ENCODE measurements at places on chromosomes 5 and 9.
A peak's percentile ranks its signal among the peaks of the same experiment; 100 is the strongest.

DNA sequence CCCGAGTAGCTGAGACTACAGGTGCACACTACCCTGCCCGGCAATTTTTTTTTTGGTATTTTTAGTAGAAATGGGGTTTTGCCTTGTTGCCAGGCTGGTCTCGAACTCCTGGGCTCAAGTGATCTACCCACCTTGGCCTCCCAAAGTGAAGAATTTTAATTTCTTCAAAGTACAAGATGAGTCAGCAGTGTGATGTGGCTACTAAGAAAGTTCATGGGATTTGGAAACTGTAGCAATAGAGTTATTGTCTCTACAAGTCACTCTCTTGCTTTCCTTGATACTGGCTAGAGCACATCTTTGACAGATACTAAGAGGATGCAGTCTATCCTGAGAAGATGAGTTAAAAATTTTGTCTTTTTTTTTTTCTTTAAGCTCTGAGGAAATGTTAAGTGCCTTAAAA is 1.6 kb downstream of the CREB3 start:
- no peak for DNase-seq

GRCh38 chr5:35861718-35862117 is 5.0 kb downstream of the IL7R start:
- no peak for DNase-seq

DNA sequence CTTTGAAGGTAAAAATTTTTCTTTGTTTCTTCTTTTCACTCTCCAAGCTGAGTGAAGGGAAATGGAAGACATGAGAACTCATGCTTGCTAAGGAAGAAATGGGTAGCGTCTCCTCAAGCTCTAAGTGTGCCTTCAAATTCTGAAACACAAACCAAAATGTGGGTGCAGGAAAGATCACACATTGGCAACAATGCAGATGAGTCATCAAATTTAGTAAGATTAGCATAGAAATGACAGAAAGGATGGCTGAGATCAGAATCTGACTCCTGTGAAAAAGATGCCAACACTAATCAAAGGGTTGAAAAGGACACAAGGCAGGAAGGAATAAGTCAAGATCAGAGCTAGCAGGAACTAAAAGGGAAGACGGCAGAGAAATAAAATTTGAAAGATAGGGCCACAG is 61.1 kb upstream of the ZNF462 start:
- no peak for DNase-seq

- no peak for DNase-seq
Observed at GRCh38 chr5:1134478-1134877, 22.6 kb upstream of the SLC12A7 start.

GRCh38 chr5:141879941-141880738 is 1.9 kb upstream of the PCDH1 start:
- DNase-seq: no peak

DNA sequence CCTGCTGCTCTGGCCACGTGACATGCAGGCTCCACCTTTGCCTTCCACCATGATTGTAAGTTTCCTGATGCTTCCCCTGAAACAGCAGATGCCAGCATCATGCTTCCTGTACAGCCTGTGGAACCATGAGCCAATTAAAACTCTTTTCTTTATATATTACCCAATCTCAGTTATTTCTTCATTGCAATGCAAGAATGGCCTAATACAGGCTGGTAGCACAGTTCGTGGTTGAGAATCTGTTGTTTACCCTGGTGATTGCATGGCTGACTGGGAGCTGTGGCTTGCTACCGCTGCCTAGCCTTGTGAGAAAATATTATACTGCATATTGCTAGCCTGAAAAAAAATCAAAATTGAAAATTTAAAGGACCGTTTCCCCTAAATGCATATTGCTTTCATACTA is 44.8 kb upstream of the PTPN3 start:
- no peak for DNase-seq

DNA sequence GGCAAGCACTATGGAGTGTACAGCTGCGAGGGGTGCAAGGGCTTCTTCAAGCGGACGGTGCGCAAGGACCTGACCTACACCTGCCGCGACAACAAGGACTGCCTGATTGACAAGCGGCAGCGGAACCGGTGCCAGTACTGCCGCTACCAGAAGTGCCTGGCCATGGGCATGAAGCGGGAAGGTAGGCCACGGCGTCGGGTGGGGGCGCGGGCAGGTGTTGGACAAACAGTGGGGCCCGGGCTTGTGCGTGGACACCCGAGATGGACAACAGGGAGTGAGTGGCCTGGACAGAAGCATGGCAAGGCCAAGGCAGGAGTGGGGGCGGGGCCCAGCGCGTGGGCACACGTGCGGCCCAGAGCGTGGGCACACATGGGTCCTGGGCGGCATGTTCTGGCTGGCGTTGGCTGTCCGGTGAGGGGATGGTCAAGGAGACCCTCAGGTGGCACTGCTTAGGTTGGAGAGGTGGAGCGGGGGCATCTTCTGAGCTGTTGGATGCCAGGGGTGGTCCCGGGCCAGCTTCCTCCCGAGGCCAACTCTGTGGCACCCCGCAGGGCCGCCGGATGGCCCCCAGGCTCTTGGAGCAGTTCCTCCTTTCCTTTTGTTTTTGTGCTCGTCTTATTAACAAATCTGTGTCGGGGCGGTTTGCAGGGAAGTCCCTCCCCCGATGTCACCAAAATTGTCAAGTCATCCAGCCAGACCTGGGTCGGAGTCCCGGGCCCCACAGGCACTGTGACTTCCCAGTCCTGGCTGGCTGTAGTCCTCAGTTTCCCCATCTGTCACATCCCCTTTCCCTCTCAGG is 82.9 kb downstream of the RXRA start:
- DNase-seq: no peak

DNA sequence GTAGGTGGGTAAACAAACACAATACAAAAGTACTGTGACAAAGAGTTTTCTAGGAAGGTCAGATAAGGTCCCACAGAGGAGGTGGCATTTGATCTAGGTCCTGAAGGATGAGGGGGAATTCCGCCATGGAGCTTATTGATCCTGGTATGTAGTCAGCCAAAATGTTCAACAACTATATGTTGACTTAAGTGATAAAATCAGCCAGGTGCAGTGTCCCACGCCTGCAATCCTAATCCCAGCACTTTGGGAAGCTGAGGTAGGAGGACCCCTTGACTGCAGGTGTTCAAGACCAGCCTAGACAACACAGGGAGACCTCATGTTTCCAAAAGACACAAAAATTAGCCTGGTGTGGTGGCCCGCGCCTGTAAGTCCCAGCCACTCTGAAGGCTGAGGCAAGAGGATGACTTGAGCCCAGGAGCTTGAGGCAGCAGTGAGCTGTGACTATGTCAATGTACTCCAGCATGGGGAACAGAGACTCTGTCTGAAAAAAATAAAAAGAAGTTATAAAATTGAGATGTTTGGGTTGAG is 46.4 kb upstream of the PLIN2 start:
- DNase-seq: no peak

GRCh38 chr9:114467226-114467750 is 38.0 kb downstream of the WHRN start:
- DNase-seq: peak; percentile 41

DNA sequence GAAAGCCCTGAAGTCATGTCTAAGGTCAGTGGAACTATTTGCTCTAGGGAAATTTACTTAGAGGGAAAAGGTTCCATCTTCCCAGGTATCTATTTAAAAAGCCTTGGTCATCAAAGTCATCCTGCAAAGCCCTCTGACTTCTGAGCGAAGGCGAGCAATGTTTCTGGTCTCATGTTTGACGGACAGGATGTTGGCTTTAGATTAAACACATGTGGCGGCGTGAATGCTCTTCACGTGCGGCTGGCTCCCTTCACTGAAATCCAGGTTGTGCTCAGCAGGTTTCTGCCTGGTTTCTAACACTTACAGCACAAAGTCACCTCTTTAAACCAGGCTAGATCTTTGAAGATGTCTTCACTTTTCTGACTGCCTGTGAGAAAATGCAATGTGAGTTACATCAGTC is 5.7 kb upstream of the ZBTB34 start:
- no peak for DNase-seq

DNA sequence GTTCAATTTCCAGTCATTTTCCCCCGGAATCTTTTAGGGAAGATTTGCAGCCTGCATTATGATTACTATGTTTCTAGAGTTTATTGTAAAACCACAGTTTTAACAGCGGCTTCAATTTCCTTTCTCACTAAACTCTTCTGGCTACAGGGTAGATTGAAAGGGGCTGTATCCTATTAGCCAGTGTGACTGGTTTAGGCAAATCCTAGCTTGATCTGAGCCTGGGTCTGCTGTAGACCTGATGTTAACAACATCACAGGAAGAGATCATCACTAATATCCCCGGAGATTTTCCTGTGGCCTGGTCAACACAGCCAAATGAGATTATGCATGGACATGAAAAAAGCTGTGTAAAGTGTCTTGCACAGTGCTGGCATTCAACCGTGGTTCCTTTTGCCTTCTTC is 33.4 kb downstream of the STOM start:
- no peak for DNase-seq

- peak; percentile 93 for DNase-seq
Observed at GRCh38 chr5:4700069-4700468, 440.1 kb upstream of the ADAMTS16 start.

DNA sequence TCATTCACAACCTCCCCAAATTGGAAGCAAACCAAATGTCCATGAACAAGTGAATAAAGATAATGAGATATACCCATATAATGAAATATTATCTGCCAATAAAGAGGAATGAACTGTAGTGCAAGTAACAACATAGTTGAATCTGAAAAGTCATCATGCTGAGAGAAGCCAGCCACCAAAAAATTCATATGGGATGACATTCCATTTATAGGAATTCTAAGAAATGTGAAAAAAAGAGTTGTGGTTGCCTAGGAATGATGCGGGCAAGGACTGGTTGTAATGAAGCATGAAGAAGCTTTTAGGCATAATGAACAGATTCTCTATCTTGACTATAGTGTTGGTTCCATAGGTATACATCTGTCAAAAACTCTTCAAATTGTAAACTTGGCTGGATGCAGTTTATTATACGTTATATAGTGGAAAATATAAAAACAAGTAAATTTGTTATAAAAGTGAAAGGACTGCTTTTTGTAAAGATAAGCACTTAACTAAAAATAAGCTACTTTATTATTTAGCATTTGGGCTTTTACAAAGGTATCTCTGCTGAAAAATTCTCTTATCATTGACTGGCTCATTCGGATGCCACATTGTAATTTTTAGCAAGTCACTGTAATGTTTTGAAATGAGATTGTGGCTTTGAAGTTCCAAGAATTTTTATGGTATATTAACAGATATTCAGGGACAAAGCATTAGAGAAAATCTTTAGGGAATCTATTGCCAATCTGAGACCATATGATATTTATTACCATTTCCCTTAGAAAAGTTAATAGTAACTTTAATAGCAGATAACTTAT is 21.2 kb upstream of the TTC23L start:
- no peak for DNase-seq

DNA sequence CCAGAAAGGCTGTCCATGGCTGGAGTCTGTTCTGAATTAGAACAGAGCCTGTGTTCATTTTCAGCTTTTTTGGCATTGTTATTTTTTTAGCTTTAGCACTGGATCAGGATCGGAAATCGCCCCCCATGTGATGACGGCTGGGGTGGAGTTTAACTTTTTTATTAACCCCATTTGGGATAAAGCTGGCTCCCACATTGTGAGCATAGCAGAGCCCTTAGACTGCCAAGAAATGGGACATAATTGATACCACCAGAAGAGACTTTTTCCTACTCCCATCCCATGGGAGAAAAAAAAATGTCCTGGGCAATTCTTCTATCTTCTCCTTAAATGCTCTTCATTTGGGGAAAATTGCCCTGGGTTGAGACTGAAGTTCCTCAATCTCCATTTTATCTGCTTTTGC is 52.4 kb downstream of the SLIT3 start:
- DNase-seq: no peak

- DNase-seq: peak; percentile 85
Observed at GRCh38 chr9:75238311-75238976, 150.1 kb downstream of the OSTF1 start.

DNA sequence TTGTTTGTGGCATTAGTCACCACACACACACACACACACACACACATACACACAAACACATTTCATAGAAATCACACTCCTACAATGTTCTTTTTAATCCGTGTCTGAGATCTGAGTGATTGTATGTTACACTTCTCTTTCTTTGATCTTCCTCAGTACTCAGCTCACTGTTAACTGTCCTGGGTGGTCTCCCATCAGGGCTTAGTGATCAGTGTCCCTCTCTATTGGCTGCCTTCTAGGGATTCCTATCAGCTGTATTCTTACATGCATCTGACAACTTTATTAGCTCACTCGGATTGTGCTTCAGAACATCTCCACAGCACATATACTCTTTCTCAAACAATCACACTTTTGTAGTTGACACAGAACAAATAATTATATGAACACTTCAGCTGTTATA is 170.2 kb upstream of the POU5F2 start:
- no peak for DNase-seq

DNA sequence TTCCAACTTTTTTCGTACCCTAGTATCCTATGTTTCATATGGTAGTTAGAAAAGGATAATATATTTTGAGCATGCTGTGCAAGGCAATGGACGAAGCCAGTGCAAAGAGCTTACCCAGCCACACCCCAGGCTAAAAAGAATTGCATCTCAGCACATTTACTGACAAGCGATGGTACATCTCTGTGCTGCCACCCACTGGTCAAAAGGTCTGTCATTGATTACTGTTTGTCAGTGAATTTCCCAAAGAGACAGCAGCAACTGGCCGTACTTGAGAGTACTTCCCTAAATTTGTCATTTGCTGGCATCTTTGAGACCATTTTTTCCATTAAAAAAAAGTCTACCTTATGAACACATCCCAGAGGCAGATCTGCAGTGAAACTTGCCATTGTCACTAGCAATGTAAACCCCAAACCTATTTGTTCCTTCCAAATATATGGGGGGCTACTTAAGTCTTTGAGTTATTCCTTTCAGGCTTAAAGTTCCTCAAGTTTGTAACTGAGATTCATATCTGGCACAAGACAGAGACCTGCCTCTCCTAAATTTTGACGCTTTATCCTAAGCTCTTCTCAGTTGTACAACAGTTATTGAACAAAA is 184.3 kb downstream of the CTNND2 start:
- DNase-seq: peak; percentile 92

GRCh38 chr5:72006361-72006760 is 100.9 kb upstream of the MAP1B start:
- DNase-seq: no peak

DNA sequence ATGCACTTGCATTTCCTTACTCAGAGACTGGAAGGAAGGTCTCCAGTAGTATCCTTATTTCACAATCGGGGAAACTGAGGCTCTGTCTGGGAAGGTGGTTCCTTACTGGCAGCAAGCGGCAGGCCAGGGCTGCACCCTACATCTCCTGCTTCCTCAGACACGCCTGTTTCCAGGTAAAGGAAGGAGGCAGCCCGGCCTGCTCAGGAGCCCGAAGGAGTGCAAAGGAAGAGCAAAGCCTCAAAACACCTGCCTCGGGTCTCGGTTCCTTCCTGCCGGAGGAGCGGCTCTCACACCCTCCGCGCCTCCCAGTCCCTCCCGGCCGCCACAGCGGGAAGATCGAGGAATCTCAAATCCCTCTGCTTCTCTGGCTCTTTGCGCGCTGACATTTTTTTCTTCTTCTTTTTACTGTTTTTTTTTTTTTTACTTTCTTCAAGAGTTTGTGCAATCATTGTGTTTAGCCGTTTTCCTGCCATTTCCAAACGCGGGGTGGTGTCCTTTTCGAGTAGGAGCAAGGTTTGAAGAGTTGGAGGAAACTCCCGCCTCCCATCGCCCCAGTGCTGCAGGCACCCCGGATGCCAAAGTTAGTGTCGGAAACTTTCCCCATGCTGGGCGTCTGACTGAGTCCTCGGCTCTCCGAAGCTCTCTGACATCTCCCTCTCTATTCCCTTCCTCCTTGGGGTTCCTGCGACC is 1.0 kb downstream of the GGTA1 start:
- DNase-seq: peak; percentile 67
